ENCODE measurements at places on chromosomes 5 and 9. TPM values are rescaled to one million over a fixed set of nuclear protein-coding genes. Genes with fewer than 3 reads are reported as not detected.

DNA sequence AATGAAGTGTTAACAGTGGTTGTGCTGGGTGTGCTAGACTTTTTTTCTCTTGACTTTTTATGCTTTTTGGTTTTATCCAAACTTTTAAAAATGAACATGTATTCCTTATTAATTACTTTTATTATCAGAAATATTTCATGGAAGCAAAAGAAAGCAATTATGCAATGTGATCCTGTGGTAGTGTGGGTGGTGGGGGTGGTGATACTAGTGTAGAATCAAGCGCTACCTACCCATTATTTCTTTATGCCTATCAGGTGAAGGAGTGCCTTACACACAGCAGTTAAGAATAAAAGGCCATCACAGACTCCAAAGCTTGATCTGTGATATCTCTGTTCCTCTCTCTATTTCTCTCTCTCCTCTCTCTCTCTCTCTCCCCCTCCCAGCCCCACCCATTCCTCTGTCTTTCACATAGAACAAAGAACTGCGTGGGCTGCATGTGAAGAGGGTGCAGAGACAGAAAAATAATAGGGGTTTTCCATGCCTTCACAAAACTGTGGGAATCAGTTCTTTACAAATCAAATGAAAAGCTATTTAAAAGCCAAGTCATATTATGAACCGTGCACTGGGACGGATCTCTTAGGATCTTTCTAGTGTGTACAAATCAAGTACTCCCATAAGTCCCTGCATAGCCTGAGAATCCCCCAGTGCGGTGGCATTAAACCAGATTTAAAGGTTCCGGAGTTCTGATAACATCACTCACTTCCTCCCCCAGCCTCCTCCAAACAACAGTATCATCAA, 351.2 kb downstream of the RAB3C start:
- no peak overlapping the region for H3K27ac ChIP-seq
- DNase-seq: no peak
- H3K27me3 ChIP-seq: no peaks in the 10 kb centered on the region
- H3K4me3 ChIP-seq: no peak overlapping the region
- no peaks in the 10 kb centered on the region for H3K4me1 ChIP-seq

GRCh38 chr5:111836426-111836825, 79.4 kb upstream of the NREP start:
- H3K4me3 ChIP-seq: no peak overlapping the region
- H3K27me3 ChIP-seq: no peaks in the 10 kb centered on the region

DNA sequence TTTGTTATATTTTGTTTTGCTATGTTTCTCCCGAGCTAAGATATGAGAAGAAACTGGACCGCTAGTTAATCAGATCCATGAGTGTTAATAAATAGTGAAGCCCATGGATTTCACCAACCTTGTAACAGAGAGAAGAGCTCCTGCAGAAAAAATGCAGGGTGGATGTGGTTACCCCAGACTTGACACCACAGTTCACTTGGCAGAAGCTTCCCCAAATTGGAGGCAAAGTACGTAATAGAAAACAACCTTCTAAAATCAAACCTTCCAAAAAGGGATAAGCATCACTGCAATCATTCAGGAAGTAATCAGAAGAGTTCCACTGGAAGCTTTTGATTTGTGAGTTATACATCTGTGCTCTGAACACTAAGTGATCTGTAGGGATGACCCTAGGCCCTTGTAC, 267.5 kb downstream of the ACTL7B start:
- no peaks in the 10 kb centered on the region for H3K36me3 ChIP-seq
- no peak for DNase-seq
- H3K27ac ChIP-seq: no peak overlapping the region
- no peaks in the 10 kb centered on the region for H3K4me1 ChIP-seq
- H3K27me3 ChIP-seq: peaks cover 10% of the 10 kb centered on the region

DNA sequence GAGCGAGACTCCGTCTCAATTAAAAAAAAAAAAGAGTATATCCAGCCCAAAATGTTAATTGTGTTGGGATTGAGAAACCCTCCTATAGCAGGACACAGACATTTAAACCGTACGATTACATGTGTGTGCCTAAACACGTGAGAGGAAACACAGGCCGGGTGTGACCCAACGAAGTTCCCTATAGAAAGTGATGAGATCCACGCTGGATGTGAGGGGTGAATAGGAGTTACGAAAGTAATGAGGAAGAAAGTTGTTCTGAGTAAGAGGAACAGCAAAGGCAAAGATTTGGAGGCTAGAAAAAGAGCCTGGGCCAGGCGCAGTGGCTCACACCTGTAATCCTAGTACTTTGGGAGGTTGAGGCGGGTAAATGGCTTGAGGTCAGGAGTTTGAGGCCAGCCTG, 13.6 kb downstream of the NAIF1 start:
- H3K4me3 ChIP-seq: no peak overlapping the region
- H3K27me3 ChIP-seq: no peaks in the 10 kb centered on the region
- DNase-seq: no peak
- H3K4me1 ChIP-seq: peaks cover 8% of the 10 kb centered on the region
- H3K27ac ChIP-seq: no peak overlapping the region
- H3K36me3 ChIP-seq: no peaks in the 10 kb centered on the region

DNA sequence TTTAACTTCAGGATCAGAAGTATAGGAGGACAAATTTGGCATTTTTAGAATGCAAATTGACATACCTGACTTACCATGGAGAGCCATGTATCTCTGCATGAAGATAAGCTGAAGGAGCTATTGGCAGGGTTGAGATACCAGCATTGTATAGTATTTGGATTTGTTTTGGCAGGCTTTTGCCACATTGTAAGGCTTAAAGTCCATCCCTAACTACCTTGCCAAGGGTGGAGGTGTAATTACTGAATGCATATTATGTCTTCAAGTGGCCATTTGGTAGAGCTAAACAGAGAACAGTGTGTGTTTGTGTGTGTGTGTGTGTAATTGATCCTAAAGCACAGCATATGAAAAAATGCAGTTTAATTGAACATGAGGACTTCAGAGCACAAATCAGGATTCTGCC, 324.7 kb downstream of the FAM170A start:
- no peaks in the 10 kb centered on the region for H3K36me3 ChIP-seq
- H3K4me3 ChIP-seq: no peak overlapping the region
- no peaks in the 10 kb centered on the region for H3K27me3 ChIP-seq
- H3K27ac ChIP-seq: no peak overlapping the region

DNA sequence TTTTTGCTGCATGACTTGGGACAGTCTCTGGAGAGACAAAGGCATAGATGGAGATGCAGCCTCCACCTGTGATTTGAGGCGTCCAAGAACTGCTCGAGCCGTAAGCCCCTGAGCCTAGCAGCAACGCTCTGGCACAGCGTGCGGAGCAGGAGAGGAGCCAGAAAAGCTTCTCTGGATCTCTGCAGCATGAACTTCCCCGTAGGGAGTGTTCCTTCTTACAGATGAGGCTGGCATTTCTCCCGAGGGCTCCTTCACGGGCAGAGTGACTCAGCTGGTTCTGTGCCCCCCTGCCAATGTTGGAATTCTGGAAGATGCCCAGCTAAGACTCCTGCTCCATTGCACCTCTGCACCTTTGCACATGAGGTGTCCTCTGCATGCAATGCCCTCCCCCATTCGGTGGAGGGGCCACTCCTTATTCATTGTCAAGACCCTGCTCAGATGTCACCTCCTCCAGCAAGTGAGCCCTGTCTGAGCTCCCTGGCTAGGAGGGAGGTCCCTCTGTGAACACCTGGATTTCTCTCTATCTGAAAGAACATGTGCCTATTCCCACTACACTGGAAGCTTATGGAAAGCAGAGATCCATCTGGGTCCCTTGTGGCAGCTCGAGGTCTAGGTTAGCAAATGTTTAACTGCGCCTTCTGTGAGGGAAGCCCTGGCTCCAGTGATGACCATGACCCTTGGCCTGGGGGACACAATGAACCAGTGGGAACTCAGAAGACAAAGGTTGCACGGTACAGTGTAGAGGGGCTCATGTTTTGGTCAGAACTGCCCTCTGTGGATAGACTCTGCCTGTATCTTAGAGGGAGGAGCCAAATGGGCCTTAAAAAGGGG, 39.6 kb downstream of the SH3PXD2B start:
- no peaks in the 10 kb centered on the region for H3K27me3 ChIP-seq
- no peak for DNase-seq
- peak overlapping the region; percentile 71 for H3K27ac ChIP-seq
- no peak overlapping the region for H3K4me3 ChIP-seq
- no peaks in the 10 kb centered on the region for H3K36me3 ChIP-seq

DNA sequence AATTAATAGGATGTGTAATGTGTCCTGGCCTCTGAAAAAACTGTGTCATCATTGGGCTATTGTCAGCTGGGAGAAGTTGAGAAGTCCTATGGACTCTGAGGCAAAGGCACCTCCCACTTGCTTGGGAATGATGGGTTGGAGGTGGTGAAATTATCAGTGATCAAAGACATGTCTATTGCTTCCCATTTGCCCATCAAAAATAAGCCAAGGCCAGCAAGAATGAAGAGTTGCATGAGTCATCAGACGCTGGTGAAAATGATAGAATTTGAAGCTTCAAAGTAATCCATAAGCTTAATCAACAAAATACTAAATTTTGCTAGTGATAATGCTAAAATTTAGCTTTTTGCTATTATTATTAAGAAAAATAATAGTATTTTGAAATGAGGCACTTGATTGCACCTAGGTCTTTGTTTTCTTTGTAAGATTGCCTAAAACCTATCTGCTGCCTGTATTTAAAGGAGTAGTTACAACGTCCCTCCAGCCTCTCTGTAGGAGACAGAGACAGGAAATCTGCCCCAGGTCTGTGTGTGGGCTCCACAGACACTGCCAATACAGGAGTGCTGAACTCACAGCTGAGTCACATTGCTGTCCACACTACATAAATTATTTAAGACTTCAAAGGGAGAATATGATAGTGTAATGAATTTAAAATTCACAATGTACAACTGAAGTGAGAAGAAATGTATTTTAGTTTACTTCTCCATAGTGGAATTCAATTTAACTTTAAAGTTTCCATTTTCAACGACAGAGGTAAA, 48.4 kb upstream of the APC start:
- H3K4me3 ChIP-seq: no peak overlapping the region
- peaks cover 4% of the 10 kb centered on the region for H3K27me3 ChIP-seq
- H3K4me1 ChIP-seq: peaks cover 25% of the 10 kb centered on the region
- H3K27ac ChIP-seq: no peak overlapping the region
- no peak for DNase-seq
- H3K36me3 ChIP-seq: no peaks in the 10 kb centered on the region

DNA sequence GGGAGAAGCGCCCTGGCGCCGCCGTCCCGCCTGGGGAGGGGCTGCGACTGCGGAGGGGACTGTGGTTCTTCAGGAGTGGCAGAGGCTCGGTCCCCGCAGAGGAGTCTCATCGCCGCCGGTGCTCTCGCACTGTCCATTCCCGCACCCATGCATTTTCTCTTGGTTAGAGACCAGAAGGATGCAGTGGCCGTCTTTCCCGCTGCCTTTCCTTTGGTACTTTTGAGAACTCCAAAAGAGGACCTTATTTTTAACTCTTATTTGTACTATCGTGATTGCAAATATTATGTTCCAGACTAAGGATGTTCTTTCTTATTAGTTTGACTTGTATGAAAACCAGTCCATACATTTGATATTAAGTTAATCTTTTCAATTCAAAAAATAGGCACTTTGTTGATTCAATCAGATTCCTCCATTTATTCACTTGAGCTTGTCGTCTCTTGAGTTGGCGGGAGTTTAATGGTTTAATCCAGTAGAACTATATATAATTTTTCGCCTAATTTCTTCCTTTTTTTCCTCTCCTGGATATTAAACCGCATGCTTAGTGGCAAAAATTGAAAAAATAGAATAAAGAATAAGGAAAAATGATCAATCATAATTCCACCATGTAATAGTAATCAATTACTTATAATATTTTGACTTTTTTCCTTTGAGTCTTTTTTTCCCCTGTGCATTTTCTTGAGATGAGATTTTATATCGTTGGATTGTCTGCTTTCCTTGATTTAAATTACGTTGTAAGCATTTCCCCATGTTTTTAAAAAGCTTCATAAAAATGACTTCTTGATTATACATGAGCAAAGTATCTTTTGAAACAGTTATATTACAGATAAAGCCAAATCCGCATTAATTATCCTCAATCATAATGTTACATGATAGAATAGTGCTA, 861 bp downstream of the ZFYVE16 start:
- H3K4me1 ChIP-seq: peaks cover 45% of the 10 kb centered on the region
- no peaks in the 10 kb centered on the region for H3K36me3 ChIP-seq
- H3K27ac ChIP-seq: peak overlapping the region; percentile 99
- peak overlapping the region; percentile 82 for H3K4me3 ChIP-seq

- H3K27me3 ChIP-seq: no peaks in the 10 kb centered on the region
- no peaks in the 10 kb centered on the region for H3K36me3 ChIP-seq
- peak; percentile 58 for DNase-seq
- H3K4me1 ChIP-seq: peaks cover 7% of the 10 kb centered on the region
- H3K27ac ChIP-seq: peak overlapping the region; percentile 60
These were observed 134.6 kb upstream of the CPEB4 start for GRCh38 chr5:173753307-173754168.

GRCh38 chr5:154861946-154862345, 3.5 kb downstream of the CNOT8 start:
- no peak for DNase-seq
- H3K4me1 ChIP-seq: peaks cover 56% of the 10 kb centered on the region
- no peak overlapping the region for H3K27ac ChIP-seq

DNA sequence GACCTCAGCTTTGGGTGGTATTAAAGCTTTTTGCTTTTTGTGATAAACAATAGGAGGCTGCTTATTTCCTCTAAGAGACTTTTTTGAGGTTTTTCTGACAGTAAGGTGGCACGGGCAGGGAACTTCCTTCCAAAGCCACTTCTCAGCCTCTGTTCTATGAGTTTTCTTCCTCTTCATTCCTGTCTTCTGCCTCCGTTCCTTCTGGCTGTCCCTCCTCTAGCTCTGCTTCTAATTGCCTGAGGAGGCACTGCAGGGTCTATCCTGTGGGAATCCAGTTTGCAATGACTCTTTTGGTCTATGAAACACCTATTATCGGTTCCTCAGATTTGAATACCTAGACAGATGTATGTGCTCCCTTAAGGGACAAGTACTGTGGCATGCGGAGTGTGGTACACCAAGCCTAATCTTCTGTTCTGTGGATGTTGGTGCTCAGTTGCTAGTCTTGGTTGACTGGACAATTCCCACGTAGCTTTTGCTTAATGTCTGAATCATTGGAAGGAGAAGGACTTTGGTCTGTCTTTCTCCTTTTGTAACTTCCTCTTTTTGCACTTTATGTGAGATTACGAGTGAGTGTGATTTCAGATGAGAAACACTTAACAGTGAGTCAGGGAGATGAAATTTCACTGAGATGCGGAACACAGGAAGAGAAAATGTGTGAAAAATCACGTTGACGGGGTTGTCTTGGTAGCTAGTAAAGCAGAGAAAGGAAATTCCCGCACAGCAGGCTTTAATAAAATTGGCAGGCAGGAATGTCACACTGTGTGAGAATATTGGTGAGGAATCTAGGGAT, 305.2 kb downstream of the EFNA5 start:
- H3K27ac ChIP-seq: no peak overlapping the region
- DNase-seq: no peak
- H3K27me3 ChIP-seq: no peaks in the 10 kb centered on the region
- H3K4me3 ChIP-seq: no peak overlapping the region
- H3K4me1 ChIP-seq: no peaks in the 10 kb centered on the region

DNA sequence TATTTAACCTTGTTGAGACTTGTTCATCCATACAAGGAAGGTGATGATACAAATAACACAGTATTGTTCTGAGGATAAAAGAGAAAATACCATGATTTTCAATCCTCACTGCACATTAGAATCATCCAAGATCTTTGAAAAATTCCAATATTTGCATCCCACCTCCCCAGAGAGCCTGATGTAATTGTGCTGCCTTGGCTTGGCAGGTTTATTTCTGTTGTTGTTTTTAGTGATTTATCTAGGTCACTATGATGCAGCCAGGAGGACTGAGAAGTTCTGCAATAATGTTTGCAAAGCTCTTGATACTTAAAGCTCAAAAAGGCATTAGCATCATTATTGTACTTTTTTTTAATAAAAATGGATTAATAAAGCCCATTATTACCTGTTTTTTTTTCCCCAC, 67.0 kb upstream of the NMUR2 start:
- H3K4me3 ChIP-seq: no peak overlapping the region
- H3K27me3 ChIP-seq: no peaks in the 10 kb centered on the region
- no peak overlapping the region for H3K27ac ChIP-seq
- H3K4me1 ChIP-seq: peaks cover 7% of the 10 kb centered on the region

NUTM2F gene
- polyA plus RNA-seq: 0.01 TPM

MYOZ3 gene
- polyA plus RNA-seq: 4.1 TPM

TCERG1 gene
- 11.2 TPM for polyA plus RNA-seq
